Stimulated activated CD8-positive, alpha-beta memory T cell treated with anti-CD3 and anti-CD28 coated beads, Interleukin-2, amount 100 ng/mL, for 48 hours (primary cell): ENCODE measurements at places on chromosomes 4 and X.

DNA sequence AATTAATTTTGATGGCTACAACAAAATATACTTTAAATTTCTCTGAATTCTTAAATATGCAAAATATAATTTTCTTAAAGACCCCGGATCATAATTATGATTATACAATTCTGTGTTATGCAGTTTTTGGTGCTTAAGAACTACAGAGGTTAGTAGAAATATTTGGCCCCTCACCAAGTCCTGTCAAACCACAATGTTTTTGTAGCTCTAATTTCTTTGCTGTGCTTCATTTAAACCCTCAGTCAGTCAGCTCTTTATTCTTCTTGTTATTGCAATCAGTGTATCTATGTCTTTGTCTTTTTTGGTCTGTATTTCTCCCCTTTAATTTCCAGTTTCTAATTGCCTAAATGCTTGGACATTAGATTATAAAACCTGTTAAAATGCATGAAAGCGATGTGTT, 186.1 kb downstream of the CAMK2D start:
- no peak for DNase-seq

- no peak for DNase-seq
These were observed 390.3 kb downstream of the SPRY1 start for GRCh38 chr4:123786920-123787319.

DNA sequence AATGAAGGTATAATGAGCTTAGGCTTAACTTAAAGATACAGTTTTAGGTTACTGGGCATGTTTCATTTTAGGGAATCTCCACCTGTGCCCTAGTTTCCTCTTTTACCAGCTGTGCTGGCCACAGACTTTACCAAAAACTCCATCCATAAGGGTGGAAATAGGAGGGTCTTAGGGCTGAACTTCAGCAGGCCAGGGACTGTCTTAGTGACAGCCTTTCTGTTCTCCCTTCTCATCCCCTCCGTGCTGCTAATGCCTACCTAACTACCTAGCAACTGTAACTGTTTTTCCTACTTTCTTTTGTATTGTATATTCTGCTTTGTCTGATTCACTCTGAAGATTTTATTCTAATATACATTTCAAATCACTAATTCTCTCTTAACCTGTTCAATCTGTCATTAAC, 1375.3 kb downstream of the PCDH18 start:
- no peak for DNase-seq

- no peak for DNase-seq
These were observed 36.8 kb upstream of the SH3RF1 start for GRCh38 chr4:169307576-169307975.

DNA sequence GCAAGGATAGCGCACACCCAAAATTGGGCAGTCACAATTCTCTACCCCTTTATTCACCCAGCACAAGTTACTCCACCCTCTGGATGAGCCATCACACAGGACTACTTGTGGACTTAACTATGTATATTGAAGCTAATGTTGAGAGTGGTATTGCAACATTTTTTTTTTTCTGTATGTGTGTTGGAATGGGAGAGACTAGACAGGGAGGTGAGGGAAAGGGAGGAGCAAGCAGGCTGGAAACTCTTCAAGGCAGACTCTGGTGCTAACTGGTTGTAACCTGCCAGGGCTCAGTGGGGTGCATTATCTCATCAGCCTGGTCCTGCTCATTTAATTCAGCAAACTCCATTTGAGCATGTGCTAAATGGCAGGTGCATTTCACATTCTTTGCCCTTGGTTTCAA, 18.4 kb upstream of the CWH43 start:
- DNase-seq = no peak

DNA sequence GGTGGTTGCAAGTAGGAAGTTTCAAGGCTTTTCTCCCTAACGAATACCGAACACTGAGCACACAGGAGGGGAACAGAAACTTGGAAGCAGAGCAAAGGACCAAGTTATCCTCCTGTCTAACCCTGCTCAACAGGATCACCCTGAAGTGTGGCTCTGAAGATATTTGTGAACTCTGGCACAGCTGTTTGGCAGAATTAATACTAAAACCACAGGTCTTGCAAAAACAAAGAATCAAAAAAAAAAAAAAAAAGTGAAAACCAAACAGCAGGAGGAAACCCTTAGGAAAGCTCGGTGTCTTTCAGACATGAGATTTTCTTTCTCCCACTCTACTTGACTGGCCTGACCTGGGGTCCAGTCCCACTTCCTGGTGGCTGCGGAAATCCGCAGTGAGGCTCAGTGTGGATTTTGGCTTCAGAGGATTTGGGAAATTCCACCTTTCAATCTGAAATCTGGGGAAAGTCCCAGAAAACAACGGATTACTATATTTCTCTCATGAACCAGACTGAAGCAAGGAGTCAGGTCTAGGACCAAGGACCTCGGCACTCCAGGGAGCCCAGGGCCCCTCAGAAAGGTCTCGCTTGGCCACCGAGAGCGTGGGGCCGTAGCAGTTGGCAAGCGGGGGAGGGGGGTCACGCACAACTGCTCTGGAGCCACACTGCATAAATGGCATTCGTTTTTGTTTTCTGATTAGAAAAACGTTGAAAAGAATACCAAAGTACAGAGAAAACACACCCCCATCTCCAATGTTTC, 867 bp downstream of the TIFA start:
- DNase-seq = no peak

- no peak for DNase-seq
These were observed 1074.2 kb upstream of the INTU start for GRCh38 chr4:126558596-126558995.

DNA sequence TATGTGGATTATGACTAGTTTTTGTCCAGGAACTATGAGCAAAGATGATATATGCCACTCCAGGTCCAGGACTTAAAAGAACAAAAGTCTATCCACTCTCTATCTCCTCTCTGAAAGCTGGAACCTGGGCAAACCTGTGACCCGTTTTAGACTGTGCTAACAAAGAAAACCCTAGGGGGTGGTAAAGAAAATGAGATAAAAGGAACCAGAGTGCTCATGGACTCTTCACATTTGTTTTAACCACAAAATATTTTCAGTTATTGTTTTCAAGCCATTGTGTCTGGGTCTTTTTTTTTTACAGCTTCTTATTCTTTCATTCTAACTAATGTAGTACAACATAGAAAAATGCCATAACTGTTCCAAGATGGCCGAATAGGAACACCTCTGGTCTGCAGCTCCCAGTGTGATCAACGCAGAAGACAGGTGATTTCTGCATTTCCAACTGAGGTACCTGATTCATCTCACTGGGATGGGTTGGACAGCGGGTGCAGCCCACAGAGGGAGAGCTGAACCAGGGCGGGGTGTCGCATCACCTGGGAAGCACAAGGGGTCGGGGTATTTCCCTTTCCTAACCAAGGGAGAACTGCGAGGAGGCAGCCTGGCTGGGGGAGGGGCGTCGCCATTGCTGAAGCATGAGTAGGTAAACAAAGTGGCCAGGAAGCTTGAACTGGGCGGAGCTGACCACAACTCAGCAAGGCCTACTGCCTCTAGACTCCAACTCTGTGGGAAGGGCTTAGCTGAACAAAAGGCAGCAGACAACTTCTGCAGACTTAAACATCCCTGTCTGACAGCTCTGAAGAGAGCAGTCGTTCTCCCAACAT, 45.1 kb downstream of the CHM start:
- no peak for DNase-seq

DNA sequence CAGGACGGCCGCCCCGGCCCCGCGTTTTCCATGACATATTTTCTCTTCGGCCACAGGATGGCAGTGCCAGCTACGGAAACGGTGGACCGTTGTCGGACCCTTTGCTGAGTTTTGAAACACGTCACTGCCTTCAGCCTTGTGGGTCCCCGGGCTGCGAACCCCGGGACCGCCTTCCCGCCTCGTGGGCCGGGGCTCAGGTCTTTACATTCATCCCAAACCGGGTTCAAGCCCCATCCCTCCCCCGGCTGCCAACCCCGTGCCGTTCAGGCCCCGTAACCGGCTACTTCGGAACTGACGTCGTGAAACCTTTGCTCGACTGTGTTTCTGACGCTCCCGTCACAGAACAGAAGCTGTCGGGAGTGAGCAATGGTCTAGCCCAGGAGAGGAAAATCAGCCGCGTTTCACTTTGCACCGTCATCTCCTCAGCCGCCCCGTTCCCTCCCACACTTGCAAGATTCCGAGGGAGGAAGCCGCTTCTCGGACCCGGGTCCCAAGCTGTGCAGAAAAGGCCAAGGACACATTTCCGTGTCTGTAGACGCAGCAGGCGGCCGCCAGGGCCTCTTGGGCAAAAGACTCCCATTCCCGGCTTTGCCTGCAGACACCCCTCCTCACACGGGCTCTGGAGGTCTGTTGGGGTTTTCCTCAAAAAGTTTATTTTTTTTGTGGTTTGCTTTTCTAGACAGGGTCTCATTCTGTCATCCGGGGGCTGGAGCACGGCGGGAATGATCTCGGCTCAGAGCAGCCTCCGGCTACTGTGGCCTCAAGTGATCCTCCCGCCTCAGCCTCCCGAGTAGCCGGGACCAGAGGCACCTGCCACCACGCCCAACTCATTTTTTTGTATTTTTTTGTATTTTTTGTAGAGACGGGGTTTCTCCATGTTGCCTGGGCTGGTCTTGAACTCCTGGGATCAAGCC, 41.4 kb upstream of the PPP2R3B start:
- peak; percentile 8 for DNase-seq

- DNase-seq = no peak
These were observed 9.6 kb downstream of the PSAPL1 start for GRCh38 chr4:7425124-7425523.

GRCh38 chr4:89486042-89486441, 178.4 kb upstream of the GPRIN3 start:
- DNase-seq = no peak

- DNase-seq = no peak
These were observed 41.7 kb downstream of the ATP11C start for GRCh38 chrX:139890991-139891700.

DNA sequence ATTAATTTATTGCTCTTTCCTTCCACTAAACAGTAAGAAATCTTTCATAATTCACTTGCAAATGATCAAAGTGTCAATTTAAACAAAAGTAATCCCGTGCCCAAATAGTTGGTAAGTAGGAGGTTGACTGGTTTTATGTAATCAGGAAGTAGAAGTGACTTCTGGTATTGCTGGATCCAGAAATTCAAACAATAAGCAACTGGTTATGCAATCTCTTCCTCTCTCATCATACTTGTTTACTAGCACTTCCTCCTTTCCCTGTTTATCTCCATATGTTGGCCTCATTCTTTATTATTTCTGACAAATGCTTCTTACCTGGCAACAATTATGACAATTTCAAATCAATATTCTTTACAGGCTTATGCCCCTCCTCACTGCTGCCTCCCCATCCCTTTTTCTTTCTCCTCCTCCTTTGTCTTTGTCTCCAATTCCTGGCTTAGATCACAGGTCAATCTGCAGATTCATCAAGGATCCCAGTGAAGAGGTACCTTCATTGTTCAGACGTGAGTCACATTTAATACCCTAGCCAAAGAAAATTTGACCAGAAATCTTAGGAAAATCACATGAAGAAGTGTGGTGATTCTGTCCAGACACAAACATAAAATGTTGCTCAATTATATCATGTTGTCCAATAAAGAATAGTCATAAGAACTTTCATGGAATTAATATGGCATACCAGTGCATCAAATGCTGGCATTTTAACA, 323.2 kb upstream of the PCDH7 start:
- DNase-seq = no peak

DNA sequence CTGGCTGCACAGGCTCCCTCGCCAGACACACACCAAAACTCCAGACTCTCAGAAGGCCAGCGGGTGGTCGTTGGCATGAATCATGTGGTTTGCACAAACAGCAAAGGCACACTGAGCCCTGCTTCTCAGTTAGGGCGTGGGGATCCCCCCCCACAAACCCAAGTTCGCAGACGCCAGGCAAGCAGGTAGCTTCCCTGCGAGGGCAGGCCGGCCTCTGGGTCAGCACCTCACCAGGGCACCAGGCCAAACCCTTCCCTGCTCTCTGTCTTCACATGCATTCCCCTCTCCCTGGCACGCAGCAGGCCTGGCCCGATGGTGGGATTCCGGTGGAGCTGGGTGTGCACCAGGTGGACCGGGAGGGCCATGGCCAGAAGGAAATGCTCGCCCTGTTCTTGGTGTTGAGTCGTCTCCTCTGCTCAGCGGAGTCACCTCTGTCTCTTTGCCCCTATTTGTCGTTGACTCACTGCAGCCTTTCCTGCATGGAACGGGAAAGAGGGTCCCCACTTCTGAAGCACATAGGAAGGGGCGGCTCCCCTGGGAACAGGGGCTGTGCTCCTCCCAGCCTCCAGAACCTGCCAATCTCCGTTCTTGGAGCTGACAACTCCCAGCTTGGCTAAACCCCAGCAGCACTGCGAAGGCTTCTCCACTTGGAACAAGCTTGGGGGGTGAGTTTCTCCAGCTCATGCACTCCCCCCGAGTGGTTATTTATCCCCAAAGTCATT, 51.4 kb downstream of the SORCS2 start:
- no peak for DNase-seq

- peak; percentile 47 for DNase-seq
These were observed 14.8 kb downstream of the PDK3 start for GRCh38 chrX:24479924-24480323.

- no peak for DNase-seq
These were observed 46.8 kb downstream of the HTRA3 start for GRCh38 chr4:8316251-8316771.

DNA sequence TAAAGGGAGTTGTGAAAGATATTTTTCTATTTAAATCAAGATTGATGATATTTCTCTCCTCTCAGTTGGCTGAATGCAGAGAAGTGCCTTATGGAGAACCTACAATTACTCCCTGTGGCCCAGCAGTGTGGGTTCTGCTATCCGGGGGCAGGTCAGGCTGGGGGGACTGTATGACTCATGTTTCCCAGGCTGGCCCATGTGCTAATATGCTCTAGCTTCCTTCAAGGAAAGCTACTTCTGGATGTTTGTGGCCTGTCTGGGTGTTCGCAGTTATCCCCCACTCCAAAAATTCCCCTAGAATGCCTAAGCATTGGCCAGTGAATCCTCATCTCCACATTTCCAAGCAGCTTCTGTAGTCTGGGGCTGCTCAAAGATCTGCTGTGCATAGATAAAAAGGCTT, 58.9 kb upstream of the SPP1 start:
- DNase-seq = no peak

DNA sequence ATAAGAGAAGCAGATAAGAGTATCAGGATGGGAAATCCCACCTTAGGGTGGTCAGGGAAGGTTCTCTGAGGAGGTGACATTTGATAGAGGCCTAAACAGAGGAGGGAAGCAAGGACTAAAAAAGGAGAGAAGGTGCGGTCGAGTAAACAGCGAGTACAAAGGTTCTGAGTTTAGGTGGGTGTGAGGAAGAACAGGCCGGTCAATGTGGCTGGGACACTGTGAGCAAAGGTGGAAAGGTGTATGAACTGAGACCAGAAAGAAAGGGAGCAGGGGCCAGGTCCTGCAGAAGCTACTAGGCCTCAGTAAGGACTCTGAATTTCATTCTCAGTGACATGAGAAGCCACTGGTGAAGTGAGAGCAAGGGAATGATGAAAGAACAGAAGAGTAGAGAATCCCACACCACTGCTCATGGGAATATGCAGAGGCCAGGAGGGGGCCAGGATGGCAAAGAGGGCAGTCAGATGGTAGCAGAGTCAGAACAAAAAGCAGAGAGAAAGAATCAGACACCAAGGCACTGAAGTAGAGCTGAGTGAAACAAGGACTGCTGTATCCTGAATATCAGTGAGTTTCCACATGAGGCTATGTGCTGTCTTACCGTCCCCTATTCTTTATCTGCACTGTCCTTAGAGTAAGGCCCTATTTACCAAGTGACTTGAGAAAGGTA, 18.0 kb downstream of the PRSS48 start:
- DNase-seq = no peak

GRCh38 chrX:138345801-138346200, 365.7 kb downstream of the FGF13 start:
- DNase-seq = no peak
